Left ventricle myocardium superior (tissue), 1 donor: ENCODE measurements at places on chromosomes 12 and 14. TPM values are rescaled to one million over a fixed set of nuclear protein-coding genes. Genes with fewer than 3 reads are reported as not detected.

CELA1 gene
- total RNA-seq, result not detected

KHNYN gene
- total RNA-seq, result 25.1 TPM

SYNDIG1L gene
- total RNA-seq, result 0.22 TPM

LRTM2 gene
- not detected for total RNA-seq

CLECL1 gene
- total RNA-seq, result not detected

VASH1 gene
- total RNA-seq, result 14.0 TPM

RACGAP1 gene
- total RNA-seq, result 3.4 TPM

GLT1D1 gene
- 0.45 TPM for total RNA-seq

SLC24A4 gene
- total RNA-seq, result 0.52 TPM

TMEM179 gene
- total RNA-seq, result not detected

TAS2R42 gene
- not detected for total RNA-seq

SLC25A47 gene
- not detected for total RNA-seq

PLEKHG7 gene
- total RNA-seq, result not detected

IL26 gene
- not detected for total RNA-seq

KRT71 gene
- not detected for total RNA-seq

GSG1 gene
- total RNA-seq, result not detected

RFX4 gene
- not detected for total RNA-seq

EXD2 gene
- total RNA-seq, result 17.7 TPM

KRT74 gene
- total RNA-seq, result not detected

P2RX7 gene
- total RNA-seq, result 1.9 TPM

HRK gene
- 0.20 TPM for total RNA-seq

PRH1 gene
- 3.8 TPM for total RNA-seq

EIF4B gene
- total RNA-seq, result 513 TPM

METAP2 gene
- total RNA-seq, result 61.6 TPM

POC1B gene
- total RNA-seq, result 6.4 TPM

MAP3K9 gene
- 1.6 TPM for total RNA-seq

FAM186B gene
- 0.47 TPM for total RNA-seq

GLIPR1 gene
- total RNA-seq, result 8.8 TPM

LYZ gene
- 51.1 TPM for total RNA-seq

GNB3 gene
- total RNA-seq, result 5.4 TPM

CDCA3 gene
- total RNA-seq, result 0.32 TPM

OR4K5 gene
- total RNA-seq, result not detected

PLA2G1B gene
- total RNA-seq, result not detected

MYG1 gene
- total RNA-seq, result 42.5 TPM

KRT6B gene
- total RNA-seq, result not detected

GTF2H3 gene
- 12.2 TPM for total RNA-seq

STON2 gene
- 9.3 TPM for total RNA-seq

ATL1 gene
- 1.0 TPM for total RNA-seq

AMN gene
- not detected for total RNA-seq

HECTD1 gene
- 159 TPM for total RNA-seq

RNASE4 gene
- 8.1 TPM for total RNA-seq

ESPL1 gene
- 0.17 TPM for total RNA-seq

MYF6 gene
- not detected for total RNA-seq

SLCO1C1 gene
- 0.84 TPM for total RNA-seq

OR4M1 gene
- total RNA-seq, result not detected

OAS1 gene
- 8.1 TPM for total RNA-seq

SLC35F4 gene
- not detected for total RNA-seq

CHD8 gene
- 28.8 TPM for total RNA-seq

RIMBP2 gene
- total RNA-seq, result 0.40 TPM

SLC6A12 gene
- total RNA-seq, result 1.2 TPM
